Hepatocyte (in vitro differentiated cells): ENCODE measurements at places on chromosomes 2 and 18.

- no peak for DNase-seq
These were observed 8.2 kb downstream of the DSG2 start for GRCh38 chr18:31506024-31506742.

GRCh38 chr2:38617301-38617700 lies 14.6 kb upstream of the HNRNPLL start:
- no peak for DNase-seq

- no peak for DNase-seq
These were observed 287.5 kb downstream of the OSR1 start for GRCh38 chr2:19070886-19071285.

DNA sequence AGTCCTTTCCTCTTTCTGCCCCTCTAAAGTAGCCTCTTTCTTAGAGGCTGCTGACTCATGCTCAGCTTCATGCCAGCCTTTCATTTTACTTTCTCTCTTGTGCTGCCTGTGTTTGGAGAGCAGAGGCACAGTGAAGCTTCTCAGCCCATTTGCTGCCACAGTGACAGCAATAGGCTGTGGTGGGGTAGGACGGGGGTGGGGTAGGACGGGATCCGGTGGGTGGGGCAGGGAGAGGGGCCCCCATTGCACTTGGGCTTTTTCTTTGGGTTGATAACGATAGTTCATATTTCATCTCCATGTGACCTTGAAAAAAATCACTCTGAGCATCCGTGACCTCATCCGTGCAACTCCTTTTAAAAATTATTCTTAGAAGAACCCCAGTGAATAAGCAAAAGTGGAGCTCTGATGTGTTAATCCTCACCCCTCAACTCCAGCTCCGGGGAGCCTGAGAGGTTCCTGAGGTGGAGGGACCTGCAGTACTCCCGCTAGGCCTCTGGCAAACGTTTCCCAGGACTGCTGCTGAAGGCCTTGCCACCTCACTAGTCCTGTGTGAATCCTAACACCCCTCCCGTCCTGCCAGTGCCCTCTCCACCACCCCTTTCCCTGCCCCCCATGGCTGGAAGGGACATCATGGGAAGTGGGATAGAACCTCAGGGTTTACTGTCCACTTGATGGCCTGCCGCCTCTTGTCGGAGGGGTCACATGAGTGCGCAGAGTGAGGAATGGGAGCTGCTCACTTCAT lies 70.8 kb downstream of the INPP4A start:
- no peak for DNase-seq

DNA sequence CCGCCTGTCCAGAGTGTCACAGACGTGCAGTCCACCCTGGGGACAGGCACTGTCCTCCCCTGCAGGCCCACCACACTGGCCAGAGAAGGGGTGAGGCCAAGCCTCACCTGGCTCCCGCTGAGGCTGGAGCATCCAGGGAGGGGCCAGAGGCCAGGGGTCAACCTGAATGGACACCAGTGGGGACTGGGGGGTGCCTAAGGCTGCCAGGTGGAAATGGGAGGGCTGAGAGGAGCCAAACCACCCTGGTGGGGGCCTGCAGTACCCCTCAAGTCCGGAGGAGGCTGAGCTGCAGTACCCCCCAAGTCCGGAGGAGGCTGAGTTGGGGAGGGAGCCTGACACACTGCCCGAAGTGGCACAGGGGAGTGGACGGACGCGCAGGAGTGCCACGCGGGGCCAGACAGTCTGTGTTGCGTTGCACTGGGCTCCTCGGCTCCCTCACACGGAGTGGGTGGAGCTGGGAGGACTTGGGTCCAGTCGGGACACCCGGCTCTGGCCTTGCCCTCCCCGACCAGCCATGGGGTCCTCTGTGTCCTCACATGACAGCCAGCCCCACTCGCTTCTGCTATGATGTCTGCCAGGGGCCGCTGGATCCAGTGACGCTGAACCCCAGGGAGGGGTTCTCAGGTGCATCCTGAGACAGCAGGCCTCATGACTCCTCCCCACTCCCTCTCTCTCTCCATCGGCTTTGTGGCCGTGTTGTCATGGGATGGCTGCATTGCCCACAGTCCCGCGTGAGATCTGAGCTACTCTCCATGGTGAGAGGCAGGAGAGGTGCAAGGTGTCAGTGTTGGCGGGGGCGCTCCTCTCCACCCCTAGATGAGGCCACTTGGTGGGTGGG lies 22.3 kb upstream of the GPC1 start:
- no peak for DNase-seq

DNA sequence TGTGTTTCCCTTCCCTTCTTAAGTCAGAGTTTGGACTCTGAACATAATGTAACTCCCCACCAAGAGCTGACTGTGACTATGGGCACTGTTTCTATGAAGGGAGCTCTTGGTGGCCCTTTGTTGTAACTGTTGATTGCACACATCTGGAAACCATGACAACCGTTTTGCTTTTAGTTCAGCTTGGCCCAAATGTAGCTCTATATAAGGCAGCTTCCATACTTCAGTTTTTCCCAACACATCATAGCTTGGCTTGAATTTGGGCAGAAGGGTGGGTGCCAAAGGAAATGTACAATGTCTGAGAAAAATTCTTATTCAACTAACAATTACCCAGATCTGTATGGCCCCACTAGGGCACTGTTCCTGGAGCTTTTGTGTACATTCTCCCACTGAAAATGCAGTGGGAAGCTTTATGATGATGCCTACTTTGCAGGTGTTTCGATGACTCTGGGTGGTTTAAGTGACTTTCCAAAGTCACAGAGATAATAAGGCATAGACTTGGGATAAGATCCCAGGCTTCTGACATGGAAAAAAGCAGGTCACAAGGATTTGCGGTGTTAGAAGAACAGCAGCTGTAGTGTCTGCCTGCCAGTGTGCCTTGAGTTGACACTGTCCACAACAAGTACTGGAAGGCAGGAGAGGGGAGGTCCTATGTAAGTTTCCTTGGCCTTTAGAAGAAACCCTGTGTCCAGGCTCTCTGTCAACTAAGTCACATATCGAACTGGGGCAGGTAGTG lies 2.4 kb upstream of the CETN1 start:
- no peak for DNase-seq

DNA sequence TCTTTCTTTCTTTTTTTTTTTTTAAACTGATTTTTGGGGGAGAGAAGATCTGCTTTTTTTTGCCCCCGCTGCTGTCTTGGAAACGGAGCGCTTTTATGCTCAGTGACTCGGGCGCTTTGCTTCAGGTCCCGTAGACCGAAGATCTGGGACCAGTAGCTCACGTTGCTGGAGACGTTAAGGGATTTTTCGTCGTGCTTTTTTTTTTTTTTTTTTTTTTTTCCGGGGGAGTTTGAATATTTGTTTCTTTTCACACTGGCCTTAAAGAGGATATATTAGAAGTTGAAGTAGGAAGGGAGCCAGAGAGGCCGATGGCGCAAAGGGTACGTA lies 587 bp downstream of the MEIS1 start:
- no peak for DNase-seq

DNA sequence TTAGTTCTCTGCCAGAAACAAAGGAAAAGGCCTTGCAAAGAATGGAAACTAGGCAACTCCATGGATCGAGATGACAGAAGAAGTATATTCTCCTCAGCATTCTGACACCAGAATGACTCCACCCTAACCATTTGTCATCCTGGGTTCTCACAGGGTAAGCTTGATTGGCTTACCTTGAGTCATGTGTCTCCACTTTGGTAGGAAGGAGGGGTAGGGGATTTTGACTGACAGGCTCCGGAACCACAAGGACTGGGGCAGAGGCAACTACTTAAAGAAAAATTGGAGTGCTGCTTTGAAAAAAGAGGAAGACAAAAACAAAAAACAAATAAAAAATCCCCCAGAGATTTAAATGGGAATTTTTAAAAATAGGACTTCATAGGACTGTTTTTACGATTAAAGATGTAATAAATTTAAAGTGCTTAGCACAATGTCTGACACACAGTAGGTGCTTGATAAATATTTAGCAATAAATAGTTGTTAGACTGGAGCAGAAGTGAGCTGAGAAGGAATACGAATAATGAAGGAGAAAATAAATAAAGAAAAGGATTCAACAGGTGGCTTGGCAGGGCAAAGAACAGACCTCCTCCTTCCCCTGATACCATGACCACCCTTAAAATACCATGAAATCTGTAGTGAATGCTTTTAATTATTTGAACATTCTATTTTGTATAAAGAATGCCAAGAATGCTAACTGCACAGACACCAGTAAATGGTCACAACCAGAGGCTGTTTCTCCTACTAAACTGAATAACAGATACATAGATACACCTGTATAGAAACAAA lies 230.2 kb downstream of the CDCA7 start:
- DNase-seq, result no peak

GRCh38 chr2:199727306-199727705 lies 123.7 kb downstream of the FTCDNL1 start:
- DNase-seq, result no peak
